ENCODE measurements at places on chromosomes 2 and 18. TPM values are rescaled to one million over a fixed set of nuclear protein-coding genes. Genes with fewer than 3 reads are reported as not detected.

- peak; percentile 75 for DNase-seq
Observed at GRCh38 chr2:127415593-127416505, 2.4 kb upstream of the PROC start.

DNA sequence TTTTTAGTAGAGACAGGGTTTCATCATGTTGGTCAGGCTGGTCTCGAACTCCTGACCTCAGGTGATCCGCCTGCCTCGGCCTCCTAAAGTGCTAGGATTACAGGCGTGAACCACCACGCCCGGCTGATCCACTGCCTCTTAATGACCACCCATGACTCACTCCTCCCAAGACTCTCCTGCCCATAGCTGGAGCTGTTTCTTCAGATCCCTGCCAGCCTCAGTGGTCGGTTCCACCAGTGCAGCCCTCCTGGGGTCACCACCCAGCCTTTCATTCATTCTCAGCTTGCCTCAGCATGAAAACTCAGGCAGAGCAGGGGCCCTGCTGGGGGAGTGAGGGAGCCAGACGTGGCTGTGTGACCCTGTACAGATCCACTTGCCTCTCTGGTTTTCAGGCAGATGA, 12.5 kb downstream of the KCNIP3 start:
- no peak for DNase-seq

DNA sequence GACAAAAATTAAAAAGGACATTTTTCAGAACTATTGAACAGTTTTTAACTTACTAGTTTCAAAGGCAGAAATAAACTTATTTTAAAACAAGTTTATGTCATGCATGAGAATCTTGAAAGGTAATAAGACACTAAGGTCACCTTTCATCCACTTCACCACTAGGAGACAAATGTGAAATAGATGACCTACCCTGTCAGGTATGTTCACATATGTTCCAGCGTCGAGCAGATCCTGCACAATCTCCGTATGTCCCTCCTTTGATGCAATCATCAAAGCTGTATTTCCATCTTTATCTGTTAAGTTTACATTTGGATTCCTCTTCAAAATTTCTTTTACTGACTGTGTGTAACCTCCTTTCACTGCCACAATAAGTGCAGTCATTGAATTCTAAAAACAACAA, 34.7 kb downstream of the KIDINS220 start:
- DNase-seq, result no peak

- no peak for DNase-seq
Observed at GRCh38 chr18:59549503-59550173, 147.6 kb downstream of the CCBE1 start.

GRCh38 chr2:20106746-20107145, 55.3 kb upstream of the LAPTM4A start:
- DNase-seq, result no peak

- DNase-seq, result no peak
Observed at GRCh38 chr2:36678856-36679255, 17.7 kb upstream of the VIT start.

The DLGAP1 gene
- 1.3 TPM for total RNA-seq
